ENCODE measurements at places on chromosomes 6 and 20.

DNA sequence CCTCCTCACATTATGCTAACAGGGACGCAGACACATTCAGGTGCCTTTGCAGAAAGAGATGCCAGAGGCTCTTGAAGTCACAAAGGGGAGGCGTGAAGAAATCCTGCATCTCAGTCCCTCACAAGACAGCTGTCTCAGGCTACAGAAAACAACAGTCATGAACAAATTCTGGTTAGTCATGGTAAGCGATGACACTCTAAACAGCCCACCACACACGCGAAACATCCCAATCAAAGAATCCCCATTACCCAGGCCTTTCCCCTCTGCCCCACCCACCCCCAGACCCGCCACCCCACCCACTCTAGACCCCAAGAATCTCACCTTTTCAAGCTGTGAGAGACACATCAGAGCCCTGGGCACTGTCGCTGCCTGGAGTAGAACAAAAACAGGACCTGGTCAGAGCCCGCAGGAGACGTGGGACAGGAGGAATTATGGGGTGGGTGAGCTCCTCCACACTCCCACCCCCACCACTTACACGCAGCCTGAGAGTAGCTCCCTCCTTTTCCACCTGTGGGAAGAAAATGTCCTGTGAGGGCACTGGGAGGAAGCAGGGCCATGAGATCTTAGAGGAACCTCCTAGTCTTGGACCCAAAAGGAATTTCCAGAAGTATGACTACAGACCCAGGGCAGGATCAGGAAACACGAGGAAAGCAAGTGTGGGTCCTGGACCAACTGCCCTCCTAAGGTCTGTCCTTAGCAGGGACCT is 2.7 kb downstream of the HLA-B start:
- DNase-seq, result no peak

- no peak for DNase-seq
These were observed 100.3 kb downstream of the TMEM242 start for GRCh38 chr6:157223021-157223430.

GRCh38 chr20:4763723-4764510 is 42.2 kb downstream of the PRND start:
- no peak for DNase-seq

- DNase-seq, result peak; percentile 61
These were observed at the start of gene ZBTB46 for GRCh38 chr20:63830841-63831588. Gene ZBTB46 (minus strand): TSS chr20:63831264. CDS start chr20:63790757, 40,507 bp downstream.

- DNase-seq, result no peak
These were observed 3.0 kb downstream of the YWHAB start for GRCh38 chr20:44888226-44889103.
